ENCODE measurements at places on chromosomes 16 and 17. TPM values are rescaled to one million over a fixed set of nuclear protein-coding genes. Genes with fewer than 3 reads are reported as not detected.

CD68 gene
- 13.7 TPM for total RNA-seq

CDH11 gene
- total RNA-seq, result not detected

RABEP1 gene
- total RNA-seq, result 60.4 TPM

TAF15 gene
- total RNA-seq, result 330 TPM

MFAP4 gene
- not detected for total RNA-seq

IGFALS gene
- total RNA-seq, result not detected

TBC1D3B gene
- total RNA-seq, result 2.0 TPM

HSD11B2 gene
- total RNA-seq, result 2.2 TPM

TMEM238L gene
- not detected for total RNA-seq

KCNG4 gene
- not detected for total RNA-seq

ASGR2 gene
- total RNA-seq, result not detected

EXOC7 gene
- total RNA-seq, result 73.0 TPM

NRN1L gene
- total RNA-seq, result not detected

TSPOAP1 gene
- total RNA-seq, result 11.8 TPM

ADORA2B gene
- 2.2 TPM for total RNA-seq

HNF1B gene
- total RNA-seq, result not detected

TLCD3B gene
- 4.0 TPM for total RNA-seq

RUNDC3A gene
- not detected for total RNA-seq

TMEM220 gene
- total RNA-seq, result 1.1 TPM

TLE7 gene
- not detected for total RNA-seq

C1QTNF1 gene
- 0.14 TPM for total RNA-seq

TBC1D26 gene
- total RNA-seq, result 0.34 TPM

ACBD4 gene
- 13.4 TPM for total RNA-seq

RNF43 gene
- total RNA-seq, result 1.0 TPM

TMEM235 gene
- total RNA-seq, result not detected
